ENCODE measurements at places on chromosomes 6 and 20.

DNA sequence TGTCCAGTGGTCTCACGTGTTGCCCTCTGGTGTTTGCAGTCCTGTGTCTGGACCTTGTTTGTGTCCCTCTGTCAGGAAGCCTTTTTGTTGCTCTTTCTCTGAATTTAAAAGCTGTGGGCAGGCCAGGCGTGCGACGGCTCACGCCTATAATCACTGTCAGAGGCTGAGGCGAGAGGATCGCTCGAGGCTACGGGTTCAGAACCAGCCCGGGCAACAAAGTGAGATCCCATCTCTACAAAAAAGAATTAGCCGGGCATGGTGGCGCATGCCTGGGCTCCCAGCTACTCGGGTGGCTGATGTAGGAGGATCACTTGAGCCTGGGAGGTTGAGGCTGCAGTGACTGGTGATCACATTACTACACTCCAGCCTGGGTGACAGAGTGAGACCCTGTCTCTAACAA, 28.5 kb downstream of the OSBPL2 start:
- no peak for DNase-seq

DNA sequence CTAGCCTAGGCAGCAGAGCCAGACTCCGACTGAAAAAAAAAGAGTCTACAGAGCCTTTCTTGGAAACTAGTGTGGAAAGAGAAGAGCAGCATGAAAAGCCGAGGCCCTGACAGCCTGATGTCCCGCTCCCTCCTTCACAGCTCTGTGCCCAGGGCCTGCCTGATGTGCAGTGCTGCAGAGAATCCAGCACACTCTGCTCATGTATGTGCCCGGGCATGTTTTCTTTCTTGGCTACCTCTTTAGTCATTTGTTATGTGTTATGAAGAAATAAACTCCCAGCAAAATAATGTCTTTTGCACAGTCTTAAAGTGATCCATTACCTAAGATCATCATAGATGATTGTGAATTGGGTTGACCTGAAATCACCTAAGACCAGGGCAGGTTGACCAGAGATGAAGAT, 78.1 kb upstream of the EZR start:
- no peak for DNase-seq

DNA sequence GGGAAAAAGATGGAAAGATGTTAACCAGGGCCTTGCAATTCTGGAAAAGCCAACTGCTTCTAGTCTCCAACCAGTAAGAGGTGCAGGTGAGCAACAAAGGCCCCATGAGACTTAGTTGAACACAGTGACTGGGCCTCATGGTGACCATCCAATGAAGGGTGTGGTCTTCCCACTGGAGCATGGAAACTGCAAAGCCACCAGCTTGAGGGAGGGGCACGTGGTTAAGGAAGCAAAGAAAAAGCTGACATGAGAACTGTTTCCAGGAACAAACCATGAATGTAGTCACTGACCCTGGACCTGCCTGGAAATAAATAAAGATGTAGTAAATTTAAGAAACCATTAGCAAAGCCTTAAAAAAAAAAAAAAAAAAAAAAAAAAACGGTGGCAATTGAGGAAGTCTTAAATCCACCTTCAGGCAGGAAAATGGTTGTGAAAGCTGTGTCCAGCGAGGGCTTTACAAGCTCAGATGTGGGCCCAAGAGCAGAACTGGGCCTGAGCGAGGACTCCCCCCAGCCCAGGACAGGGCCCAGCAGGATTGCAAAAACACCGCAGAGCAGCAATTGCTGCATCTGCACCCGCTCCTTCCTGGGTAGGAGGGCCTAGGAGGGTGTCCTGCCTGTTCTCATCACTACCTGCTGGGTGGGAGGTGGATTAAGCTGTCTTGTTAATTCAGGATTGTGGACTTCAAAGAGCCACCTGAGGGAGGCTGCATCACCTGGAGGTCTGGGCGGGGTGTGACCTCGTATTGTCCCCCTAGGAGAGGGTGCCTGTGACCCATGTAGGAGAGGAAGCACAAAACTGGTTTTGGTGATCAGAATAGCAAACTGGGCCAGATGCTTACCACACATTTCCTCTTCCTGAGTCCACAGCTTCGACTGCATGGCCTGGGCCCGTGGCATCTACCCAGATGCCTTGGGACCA, 10.3 kb downstream of the GFRA4 start:
- DNase-seq, result no peak

DNA sequence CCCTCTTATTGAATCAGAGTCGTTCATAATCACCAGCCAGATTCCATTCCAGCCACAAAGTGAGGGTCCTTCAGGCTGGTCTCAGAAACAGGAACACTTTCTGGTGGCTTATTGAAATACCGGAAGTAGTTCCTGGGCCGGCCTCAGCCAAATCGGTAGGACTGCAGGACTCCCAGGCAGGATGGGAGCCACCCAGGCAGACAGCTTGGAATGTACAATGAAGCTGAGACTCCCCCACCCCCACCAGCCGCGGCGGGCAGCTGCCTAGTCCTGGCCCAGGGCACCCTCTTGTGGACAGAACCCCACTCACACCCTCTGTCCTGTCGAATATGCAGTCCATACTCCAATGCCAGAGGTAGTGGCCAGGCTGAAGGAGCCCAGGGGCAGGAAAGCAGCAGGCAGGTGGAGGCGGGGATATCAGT, 43.8 kb downstream of the MDFI start:
- peak; percentile 45 for DNase-seq

GRCh38 chr6:91796603-91797002, 1209.7 kb upstream of the MAP3K7 start:
- no peak for DNase-seq

- no peak for DNase-seq
These were observed 32.7 kb downstream of the TOX2 start for GRCh38 chr20:43947316-43947710.

DNA sequence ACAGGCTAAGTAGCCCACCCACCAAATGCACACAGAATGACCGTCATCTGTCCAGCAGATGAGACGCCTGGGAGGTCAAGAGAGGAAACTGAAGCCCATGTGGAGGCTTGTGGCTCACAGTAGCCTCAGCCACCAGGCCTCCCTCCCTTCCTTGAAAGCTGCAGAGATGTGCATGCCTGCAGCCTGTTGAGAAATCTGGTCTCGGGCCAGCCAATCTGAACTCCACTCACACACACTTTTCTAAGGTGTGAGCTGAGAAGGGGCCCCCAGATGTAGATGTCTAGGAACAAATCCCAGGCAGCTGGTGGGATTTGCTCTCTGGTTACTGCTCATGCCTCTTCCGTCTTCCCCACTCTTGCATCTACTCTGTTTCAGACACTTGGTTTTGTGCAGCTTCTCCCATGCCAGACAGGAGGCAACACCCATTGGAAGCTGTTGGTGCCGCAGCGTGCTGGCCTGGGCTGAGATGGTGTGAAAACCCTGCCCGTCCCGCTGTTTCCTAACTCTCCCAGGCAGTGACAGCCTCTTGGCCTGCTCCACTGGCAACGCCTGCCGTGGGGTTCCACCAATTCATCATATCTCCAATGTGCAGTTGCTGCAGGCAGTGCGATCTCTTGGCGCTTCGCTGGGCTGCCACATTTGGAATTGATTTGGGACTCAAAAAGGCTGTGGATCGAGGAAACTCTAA, 24.1 kb upstream of the PAX1 start:
- no peak for DNase-seq

DNA sequence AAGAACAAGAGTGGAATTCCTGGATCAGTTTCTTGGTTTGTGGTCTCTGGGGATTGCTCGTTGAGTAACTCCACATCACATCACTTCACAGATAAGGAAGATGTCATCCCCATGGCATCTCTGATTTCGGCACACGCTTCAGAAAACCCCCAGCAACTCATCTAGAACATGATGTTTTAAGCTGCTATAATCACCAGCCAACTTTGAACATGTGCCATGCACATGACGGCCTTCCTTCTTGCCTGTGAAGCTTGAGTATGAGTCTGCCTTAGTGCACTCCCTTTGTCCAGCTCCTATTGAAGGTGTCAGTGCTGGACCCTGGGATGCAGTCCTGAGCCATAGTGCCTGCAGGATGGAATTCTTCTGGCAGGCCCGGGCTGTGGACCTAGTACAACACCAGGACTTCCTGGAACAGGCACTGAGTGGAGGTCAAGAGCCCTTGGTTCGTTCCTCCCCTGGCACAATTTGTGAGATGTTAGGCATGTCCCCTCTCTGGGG, 231.5 kb upstream of the SUPT3H start:
- DNase-seq, result no peak

- peak; percentile 65 for DNase-seq
These were observed 1.1 kb upstream of the MYB start for GRCh38 chr6:135179920-135180541.

GRCh38 chr20:53002786-53003185, 30.6 kb downstream of the TSHZ2 start:
- no peak for DNase-seq

DNA sequence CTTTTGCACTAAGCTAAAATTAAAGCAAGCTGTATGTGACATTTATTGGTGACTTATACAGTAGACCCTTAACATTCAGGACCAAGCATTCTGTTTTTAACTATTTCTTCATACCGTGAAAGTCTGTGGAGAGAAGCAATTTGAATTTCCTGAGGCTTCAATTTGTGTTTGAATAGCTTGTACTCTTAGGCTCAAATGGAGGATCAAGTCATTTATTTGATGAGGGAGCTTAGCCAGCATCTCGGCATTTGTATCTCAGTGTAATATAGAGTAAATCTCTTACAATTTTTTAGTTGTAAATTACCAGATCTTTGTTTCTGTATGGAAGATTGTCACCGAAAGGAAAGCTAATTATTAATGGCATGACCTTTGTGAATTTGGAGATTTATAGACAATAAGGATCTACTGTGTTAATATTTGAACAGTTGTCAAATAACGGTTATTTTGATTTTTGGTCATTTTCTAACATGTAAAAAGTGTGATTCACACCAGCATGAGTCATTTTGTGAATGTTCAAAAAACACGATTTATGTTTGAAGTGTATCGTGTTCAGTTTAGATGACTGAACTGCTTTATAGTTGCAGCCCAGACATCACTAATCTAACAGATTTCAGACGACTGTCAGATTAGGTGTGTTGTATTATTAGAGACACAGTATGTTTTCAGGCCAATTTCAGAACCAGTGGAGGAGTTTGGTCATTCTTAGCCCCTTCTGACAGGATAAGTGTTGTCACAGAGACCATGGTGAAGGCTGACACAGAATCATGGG, 332.9 kb downstream of the CDKAL1 start:
- no peak for DNase-seq

- DNase-seq, result no peak
These were observed 13.5 kb downstream of the STK35 start for GRCh38 chr20:2114990-2115681.

DNA sequence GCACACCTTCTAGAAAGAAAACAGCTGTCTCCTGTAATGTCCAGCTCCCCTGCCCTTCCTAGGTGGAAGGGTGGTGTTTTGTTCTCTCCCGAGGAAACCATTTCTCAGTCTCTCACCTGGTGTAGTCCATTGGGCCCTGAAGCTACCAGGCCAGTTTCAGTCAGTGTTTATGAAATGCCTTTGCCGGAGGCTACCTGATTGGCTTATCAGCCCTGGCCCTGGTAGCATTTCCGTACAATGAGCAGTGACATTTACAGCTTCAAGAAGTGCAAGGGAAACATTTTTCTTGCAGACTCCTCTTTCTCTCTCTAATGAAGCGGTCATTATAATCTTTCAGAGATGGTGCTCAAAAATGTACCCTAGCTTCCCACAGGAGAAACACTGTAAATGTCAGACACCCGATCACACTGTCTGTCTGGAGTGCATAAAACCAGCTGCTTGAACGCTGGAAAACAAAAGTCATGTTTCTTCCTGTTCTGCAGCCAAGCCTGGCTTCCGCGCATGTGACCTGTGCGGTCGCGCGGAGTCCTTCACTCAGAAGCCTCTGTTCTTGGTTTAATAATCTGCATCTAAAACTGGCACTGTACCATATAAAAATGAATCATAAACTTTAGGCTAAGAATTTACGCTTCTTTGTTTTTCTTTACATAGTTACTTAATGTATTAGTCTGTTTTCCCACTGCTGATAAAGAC, 28.4 kb upstream of the SAYSD1 start:
- no peak for DNase-seq

DNA sequence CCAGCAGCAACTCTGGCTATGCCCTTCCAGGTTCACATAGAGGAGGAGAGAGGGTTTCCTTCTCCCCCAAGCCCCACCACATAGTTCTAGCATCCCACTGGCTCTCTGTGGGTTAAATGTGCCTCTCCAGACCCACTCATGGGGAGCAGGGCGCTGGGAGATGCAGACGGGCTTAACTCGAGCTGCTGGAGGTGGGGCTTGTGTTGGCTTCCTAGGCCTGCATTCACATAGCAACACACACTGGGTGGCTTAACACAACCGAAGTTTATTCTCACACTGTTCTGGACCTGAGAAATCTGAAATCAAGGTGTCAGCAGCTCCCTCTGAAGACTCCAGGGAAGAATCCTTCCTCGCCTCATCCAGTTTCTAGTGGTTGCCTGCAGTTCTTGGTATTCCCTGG, 33.6 kb downstream of the SLC2A10 start:
- DNase-seq, result no peak

GRCh38 chr6:33333666-33334065, 16.1 kb upstream of the ZBTB22 start:
- no peak for DNase-seq

DNA sequence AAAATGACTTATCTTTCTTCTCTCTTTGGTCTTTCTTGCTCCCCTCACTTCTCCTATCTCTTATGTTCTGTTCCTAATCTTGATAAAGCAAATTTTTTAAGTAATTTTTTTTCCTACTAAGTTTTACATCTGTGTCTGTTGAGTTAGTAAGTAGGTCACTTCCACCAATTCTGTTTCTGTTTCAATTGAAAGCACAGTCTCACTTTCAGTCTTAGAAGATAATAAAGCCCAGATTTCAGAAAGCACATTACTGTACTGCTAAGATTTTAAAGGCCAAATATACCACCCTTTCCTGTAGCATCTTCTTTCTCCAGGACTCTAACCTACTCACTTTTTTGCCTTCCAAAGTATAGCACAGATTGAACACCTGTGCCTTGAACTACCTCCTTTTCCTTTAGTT, 866.1 kb upstream of the ADGRB3 start:
- no peak for DNase-seq

DNA sequence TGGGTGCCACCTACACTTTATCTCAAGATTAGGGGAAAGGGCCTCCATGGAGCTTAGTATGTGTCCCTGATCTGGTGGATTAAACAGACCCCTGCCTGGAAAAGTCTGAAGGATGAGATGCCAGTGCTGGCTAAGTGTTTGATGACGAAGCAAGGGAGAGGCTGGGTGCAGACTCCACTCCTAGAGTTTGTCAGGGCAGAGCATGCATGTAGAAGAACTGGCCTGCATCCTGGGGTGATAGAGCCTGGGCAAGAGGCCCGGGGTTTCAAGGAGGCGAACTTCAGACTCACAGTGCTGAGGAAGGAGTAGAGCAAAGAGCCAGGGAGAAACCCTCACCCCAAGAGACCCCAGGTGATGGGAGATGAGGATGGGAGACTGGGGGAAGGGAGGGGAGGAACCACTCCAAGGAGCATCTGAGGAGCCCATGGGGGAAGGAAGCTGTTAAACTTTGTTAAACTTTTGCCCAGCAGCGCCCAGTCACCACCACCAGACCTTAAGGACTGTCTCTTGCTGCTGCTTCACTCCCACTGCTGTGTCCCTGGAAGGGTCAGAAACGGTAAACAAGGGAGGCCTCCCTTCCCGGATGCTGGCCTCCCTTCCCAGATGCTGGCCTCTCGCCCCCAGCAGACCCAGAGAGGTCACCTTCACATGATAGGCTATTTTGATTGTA, 61.6 kb downstream of the RPRD1B start:
- no peak for DNase-seq

Measured in CD4-positive, alpha-beta T cell treated with Interleukin-4 for 4 hours (primary cell).